NCI-H1417 (cell line): ENCODE measurements at places on chromosomes 16 and 17.

DNA sequence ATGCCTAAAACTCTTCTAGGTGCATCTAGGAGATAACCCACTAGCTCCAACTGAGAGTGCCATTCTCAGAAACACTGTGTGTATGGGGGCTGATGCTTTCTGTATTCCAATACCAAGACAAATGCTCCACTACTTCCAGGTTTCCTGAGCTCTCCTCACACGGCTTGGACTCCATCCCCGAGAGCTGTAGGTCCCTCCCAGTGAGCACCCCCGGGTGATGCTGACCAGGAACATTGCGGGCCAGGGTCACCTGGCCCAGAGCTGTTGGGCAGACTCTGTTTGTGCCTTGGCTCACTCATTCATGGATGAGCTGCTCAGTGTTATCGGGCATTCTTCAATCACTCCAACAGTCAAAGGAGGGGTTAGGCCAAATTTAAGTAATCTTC is 7.0 kb downstream of the CUEDC1 start:
- DNase-seq: no peak

GRCh38 chr17:67111808-67112207 is 67.5 kb downstream of the CACNG1 start:
- no peak for DNase-seq

DNA sequence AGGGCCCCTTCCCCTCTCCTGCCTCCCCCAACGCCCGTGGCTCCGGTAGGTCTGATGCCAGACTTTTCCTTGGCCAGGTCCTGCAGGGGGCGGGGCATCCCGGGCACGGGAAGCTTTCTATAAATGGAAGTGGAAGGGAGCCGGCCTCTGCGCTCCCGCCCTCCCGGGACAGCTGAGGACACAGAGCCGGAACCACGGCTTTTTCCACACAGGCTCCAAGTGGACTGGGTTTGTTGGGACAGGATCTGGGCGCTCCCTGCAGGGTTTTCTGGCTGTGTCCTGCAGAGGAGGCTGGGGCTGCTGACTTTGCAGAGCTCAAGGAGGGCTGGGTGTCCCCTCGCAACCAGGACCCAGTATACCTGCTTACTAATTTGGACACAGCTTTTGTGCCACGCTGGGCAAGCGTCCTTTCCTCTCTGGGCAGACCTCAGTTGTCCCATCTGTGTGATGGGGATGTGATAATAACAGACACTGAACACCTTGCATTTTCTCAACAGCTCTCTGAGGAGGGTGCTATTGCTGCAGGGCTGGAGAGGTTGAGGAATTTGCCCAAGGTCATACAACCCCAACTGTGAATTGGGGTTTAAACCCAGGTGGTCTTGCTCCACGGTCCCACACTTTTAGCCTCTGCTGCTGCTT is 1.8 kb downstream of the TNS4 start:
- DNase-seq: peak; percentile 50

DNA sequence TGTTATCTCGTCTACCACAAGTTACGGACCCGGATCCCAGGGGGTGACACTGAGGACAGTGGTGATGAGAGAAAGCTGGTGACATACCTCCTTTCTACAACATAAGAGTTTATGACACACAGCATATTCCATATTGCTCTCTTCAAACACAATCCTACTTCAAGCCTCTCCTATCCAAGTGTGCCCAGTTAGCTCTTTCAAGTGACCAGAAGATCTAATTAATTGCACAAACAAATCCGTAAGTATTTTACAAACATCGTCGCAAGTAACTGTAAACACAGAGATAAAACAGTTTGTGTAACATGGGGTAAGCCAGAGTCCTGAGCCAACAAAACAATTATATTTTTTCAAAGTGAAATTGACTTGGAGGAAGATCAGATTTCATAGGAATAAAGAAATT is 235.0 kb downstream of the CHD9NB start:
- DNase-seq: no peak

DNA sequence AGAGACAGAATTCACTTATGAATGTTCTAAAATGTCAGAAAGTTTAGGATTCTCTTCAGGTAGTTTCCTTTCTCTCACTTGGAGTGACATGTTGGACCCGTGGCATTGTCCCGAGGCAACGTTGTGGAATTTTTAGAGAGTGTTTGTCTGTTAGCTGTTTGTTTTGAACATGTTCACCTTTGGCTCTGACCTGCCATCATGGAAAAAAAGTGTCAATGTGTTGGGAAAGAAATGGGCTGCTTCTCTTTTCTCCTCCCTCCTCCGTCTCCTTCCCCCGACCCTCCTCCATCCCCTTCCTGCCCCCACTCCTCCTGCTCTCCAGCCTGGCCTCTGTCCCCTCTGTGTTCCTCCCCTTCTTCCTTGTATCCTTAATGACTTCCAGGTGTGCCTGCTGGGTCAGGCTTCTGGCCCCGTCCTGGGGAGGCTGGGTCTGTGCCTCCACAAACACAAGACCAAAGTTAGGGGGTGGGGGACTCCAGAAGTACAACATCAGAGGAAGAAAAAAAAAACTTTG is 463.1 kb downstream of the MAF start:
- no peak for DNase-seq

- no peak for DNase-seq
These were observed 28.1 kb downstream of the WSB1 start for GRCh38 chr17:27322026-27322425.

DNA sequence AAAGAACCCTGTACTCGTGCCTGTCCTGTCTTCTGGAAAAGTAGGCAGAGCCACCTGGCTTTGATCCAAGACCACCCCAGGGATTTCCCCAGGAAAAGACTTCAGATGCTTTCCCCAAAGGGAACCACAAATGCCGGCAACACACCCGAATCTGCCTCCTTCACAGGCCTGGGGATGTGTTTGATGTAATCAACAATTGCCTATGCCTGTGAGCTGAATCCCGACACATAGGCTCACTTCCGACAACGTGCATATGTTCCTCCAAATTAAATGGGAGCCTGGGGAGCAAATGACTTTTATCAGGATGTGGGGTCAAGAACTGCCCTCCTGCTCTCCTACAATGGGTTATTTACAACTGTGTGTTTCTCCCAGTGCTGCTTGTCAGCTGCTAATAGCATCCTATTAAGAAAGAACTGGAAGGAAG is 535.2 kb upstream of the CDH11 start:
- no peak for DNase-seq

GRCh38 chr17:36503456-36504155 is 17.1 kb downstream of the ZNHIT3 start:
- no peak for DNase-seq

GRCh38 chr17:61834610-61835009 is 28.7 kb downstream of the BRIP1 start:
- no peak for DNase-seq

- no peak for DNase-seq
These were observed 3.4 kb downstream of the NOG start for GRCh38 chr17:56596691-56597494.

DNA sequence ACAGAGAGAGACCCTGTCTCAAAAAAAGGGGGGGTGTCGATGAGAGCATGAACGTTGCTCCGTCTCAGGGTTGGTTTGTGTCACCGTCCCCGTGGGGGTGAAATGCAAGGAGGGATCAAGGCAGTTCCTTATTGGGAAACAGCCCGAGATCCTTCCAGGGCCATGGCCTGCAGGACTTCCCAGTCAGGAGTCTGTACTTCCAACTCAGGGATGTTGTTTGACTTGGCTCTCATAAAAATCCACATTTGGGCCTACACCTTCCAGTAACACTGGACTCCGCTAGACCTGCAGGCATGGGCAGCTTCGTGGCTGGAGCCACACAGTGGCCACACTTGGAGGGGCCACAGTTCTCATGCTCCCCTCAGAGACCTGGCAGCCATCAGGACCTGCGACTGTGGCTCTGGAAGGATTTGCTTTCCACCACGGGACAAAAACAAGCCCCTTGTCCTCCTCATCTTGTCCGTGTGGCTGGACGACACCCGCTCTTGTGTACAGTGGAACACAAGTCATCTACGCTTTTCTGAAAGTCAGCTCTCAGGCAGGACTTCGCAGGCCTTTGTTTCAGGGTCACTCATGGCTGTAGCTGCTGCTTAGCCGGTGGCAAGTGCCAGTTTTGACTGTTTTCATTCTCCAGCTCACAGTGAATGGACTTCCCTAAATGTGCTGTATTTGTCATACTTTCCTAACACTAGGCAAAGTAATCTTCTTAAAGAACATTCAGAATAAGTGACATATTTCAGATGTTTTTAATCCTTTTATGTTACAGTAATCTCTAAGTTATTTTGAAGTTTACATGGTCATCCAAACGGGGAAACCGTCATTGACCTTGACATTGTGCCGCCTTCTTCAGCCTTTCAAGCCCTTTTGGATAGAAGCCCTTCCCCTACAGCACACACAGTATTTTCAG is 24.2 kb upstream of the IL17C start:
- no peak for DNase-seq

GRCh38 chr16:85637808-85638647 is 24.9 kb downstream of the GSE1 start:
- peak; percentile 78 for DNase-seq

GRCh38 chr17:30291543-30292285 is at the start of gene BLMH:
TSS of gene BLMH (minus strand) at chr17:30291944. CDS start at chr17:30291819, 125 bp downstream.
- DNase-seq: peak; percentile 90

DNA sequence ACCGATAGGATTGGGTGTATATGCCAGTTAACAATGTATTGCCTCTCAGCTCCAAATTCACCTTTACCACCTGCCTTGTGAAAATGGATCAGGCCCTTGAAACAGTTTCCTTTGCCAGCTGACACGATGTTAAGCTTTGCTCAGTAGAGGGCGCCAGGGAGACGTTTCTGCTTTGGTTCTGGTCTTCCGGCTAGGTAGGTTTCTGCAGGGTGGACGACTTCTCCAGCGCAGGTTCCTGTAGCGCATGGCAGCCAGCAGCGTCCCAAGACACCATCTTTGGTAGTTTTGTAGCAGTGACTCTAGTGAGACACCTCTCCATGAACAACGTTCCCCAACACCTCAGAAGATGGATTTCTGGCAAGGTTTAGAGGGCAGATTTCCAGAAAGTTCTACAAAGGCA is 24.0 kb downstream of the SYCE1L start:
- peak; percentile 11 for DNase-seq

GRCh38 chr16:10039220-10040096 is 142.8 kb downstream of the GRIN2A start:
- DNase-seq: no peak

DNA sequence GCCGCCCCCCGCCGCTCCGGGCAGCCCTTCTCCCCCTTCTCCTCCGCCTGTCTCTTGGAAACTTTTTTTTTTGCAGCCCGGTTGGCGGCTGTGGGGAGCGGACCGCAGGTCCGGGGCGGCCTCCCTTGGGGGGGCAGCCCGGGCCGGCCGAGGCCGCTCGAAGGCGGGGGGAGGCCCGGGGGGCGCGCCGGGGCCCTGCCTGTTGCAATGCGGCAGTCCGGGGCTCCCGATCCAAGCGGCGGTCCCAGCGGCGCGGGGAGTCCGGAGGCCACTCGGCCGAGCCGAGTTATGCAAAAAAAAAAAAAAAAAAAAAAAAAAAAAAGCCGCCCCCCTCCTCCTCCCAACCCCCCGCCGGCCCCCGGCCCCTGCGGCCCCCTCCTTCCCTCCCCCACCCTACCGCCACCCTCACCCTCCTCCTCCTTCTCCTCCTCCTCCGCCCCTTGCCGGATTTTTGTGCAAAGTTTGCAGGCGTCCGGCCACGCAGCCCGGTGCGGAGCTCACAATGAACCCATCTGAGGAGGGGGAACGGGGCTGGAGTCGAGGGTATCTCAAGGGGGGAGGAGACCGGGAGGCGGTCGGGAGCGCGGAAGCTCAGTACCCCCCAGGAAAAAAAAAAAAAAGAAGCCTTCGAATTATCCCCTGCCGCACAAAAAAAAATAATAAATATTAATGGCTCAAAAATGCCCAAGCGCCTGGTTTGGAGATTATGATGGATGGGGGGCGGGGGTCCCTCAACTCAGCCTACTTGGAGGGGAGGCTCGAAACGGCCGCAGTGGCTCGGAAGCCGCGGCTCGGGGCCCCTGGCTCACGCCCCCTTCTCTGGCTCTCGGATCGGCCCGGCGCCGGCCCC is at the start of gene ZNF423:
Gene ZNF423 (minus strand): TSS at position 291 of the 850 bp plus-strand sequence. CDS start 338 bp downstream, outside the sequence.
- DNase-seq: no peak

GRCh38 chr17:78276098-78276887 is 44.9 kb downstream of the TMEM235 start:
- no peak for DNase-seq

GRCh38 chr16:3785413-3785812 is 68.1 kb upstream of the TRAP1 start:
- no peak for DNase-seq

DNA sequence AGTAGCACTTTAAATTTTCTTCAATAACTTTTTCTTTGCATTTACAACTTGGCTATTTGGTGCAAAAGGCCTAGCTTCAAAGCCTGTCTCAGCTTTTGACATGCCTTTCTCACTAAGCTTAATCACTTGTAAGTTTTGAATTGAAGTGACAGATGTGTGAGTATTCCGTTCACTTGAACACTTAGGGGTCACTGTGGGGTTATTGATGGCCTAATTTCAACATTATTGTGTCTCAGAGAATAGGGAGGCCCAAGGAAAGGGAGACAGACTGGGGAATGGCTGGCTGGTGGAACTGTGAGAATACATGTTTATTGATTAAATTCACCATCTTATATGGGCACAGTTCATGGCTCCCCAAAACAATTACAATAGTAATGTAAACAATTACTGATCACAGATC is 84.1 kb downstream of the TAOK1 start:
- DNase-seq: no peak

DNA sequence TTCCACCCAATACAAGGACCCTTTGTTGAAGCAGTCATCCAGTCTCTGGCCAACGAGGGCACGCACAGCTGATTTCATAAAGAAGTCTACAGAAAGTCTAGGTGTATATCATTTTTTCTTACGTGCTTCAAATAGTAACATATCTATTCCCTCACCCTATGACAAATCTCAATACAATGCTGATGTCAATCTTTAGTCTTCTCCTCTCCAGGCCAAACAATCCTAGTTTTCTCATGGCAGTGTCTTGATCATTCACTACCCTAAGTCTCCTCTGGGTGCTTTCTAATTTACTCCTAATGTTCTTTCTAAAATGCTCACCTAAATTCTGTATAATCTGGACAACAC is 92.6 kb downstream of the CACNG1 start:
- no peak for DNase-seq

- peak; percentile 12 for DNase-seq
These were observed 344 bp downstream of the PSME3IP1 start for GRCh38 chr16:57185446-57185944.

DNA sequence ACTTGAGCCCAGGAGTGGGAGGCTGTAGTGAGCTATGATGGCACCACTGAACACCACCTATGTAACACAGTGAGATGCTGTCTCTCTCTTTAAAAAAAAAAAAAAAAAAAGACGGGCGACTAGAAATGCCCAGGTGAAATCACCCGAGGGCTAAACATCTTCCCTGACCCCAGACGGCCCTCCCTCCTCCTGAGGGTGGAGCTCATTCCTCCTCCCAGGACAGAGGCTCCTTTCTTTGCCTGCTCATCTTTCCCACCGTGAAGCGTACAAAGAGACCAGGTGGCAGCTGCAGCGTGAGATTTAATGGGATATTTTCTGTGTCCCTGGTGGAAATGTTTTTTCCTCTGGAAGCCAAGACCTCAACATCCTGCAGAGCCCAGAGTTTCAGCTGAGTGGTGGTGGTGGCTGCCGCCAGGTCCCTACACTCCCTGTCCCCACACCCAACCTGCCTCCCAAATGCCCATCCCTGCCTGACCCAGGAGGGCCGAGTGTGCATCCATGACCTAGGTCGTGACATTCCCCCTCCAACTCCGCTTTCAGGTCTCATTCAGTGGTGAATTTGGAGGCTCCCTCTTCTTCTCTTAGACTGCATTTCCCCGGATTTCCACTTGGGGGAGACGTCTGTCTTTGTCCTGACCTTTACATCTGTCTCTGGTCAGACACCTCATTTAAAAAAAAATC is 14.4 kb upstream of the GPRC5B start:
- peak; percentile 37 for DNase-seq

GRCh38 chr17:82217530-82218204 is 5.0 kb upstream of the CCDC57 start:
- DNase-seq: no peak
